Inflammatory macrophage (primary cell): ENCODE measurements at places on chromosomes 12 and 14.

DNA sequence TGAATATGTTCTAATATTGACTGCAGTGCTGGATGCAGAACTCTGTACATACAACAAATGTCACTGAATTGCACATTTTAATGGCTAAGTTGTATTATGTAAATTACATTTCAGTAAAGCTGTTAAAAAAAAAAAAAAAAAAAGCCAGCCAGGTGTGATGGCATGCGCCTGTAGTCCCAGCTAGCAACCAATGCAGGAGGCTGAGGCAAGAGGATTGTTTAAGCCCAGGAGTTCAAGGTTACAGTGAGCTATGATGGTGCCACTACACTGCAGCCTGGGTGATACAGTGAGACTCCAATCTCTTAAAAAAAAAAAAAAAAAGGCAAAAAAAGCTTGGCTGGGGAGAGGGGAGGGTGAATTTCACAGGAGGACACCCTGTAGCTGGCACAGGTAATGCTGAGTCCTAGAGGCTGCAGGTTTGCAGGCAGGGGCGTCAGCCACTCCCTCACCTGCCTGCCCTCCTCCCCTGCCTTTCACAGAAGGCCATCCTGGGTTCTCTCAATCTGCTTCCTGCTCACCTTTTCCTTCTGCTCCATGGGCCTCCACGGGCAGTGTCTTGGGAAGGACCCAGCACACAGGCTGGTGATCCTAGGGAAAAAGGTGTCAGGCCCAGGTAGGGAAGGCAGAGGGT lies 40.7 kb downstream of the TESC start:
- no peak for DNase-seq

- DNase-seq, result no peak
Measured at GRCh38 chr12:129966146-129966995, 62.5 kb upstream of the TMEM132D start.

DNA sequence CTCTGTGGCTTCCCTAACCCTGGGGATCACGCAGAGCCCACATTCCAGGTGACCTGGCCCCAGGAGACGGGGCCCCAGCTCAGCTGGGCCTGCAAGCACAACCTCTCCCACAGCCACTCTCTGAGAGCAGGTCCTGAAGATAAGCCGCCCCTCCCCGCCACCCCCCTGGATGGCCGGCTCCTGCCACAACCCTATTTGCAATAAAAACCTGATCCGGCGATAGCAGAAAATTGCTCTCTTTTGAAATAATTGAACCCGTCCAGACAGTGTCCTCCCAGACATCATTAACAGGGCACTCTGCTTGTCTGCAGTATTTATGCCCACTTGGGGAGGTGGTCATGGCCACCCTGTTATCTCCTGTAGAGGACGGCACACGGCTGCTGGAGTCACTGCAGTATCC lies 5.0 kb downstream of the C14orf180 start:
- no peak for DNase-seq

- DNase-seq, result no peak
Measured at GRCh38 chr12:19382111-19382526, 57.2 kb upstream of the AEBP2 start.

DNA sequence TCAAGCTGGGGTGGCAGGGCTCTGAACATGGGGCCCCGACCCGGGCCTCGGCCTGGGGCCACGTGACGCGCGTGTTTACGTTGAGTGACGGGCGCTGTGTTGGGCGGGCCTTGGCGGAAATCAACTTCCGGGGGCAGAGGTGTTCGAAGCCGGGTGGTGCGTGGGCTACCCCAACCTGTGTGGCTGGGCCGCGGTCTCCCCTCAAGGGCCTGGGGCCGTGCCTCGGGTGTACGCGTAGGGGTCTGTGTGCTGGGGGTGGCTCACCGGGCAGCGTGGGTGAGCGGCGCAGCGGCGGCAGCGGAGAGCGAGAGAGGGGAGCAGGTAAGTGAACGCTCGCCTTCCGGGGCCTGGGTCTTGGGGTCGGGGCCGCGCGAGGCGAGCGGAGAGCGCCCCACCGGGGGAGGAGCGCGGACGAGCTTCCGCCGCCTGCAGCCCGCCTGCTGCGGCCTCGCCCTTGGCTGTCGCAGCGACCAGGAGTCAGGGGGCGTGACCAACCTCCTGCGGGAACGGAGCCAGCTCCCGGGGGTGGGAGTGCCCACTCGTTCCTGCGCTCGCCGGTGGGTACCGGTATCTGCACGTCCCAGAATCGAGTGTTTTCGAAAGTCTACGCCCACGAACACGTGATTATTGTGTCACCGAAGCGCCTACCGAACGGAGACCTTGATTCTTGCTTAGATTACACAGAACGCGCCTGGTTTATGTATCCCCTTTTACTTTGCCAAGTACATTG lies at the start of gene CCDC91:
TSS of gene CCDC91 (plus strand) at position 136 of the 730 bp plus-strand sequence. CDS start 66,760 bp downstream, outside the sequence.
- DNase-seq, result peak; percentile 87

GRCh38 chr12:90575995-90576394 lies 379.0 kb downstream of the CCER1 start:
- no peak for DNase-seq

DNA sequence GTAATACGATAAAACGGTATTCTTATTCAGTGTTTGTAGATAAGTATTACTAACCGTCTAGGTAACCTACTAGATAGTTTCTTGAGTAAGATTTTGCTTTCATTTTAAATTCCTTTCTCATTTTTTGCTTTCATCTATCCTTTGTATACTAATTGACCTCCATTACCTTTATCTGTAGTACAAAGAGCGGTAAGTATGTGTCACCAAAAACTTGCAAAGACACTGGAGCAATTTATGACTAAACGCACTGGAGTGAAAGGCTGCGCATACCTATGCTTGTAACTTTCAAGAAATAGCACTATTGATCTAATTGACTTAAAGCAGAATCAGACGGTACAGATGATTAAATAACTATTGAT lies 1.7 kb downstream of the ARHGAP5 start:
- DNase-seq, result no peak

DNA sequence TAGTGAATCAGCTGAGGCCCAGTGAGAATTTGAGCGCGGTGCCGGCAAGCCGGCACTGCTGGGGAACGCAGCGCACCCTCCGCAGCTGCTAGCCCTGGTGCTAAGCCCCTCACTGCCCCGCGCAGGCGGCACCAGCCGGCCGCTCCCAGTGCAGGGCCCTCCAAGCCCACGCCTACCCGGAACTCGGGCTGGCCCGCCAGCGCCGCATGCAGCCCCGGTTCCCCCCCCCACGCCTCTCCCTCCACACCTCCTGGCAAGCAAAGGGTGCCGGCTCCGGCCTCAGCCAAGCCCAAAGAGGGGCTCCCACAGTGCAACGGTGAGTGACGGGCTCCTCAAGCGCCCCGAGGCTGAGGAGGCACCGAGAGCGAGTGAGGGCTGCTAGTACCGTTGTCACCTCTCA lies 54.5 kb upstream of the VASH1 start:
- DNase-seq, result no peak

DNA sequence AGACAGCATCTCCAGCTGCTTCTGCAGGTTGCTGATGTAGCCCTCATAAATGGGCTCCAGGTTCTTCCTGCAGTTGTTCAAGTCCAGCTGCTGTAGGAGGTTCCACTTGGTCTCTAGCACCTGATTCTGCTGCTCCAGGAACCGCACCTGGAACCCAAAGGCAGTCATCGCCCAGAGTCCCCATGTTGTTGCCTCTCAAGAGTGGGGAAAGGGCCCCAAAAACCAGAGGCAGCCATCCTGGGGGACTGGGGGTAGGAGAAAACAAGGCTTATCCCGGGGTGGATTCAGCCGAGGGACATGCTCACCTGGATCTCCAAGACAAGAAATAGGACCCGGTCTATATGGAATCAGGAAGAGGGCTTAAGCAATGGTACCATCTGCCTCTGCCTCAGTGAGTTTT lies 2.3 kb downstream of the KRT72 start:
- no peak for DNase-seq

GRCh38 chr12:28941248-28941647 lies 207.8 kb upstream of the FAR2 start:
- DNase-seq, result no peak

DNA sequence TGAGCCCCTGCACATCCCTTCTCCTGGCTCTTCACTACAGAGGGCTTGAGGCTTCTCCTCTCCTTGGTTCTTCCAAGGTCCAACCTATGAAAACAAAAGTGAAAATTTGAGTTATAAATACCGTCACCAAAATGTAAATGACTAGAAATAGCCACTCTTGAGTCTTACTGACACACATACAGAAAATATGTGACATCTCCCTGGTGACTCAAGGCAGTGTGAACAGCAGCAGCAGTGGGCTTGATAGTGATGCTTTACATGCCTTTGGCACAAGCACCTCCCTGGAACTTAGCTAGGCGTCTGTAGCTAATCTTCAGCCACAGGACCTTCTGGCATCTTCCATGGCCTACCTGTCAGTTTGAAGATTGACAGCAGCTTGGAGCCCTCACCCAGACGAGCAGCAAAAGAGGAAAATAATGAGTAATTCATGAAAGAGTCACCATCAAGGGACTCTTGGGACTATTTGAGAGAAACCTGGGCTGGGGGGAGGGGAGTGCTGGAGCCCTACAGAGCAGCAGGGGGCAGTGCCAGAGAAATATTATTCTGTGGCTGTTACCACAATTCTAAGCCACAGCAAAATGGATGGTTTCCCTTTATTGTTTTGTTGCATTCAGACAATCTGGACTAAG lies 158.0 kb downstream of the KCNK10 start:
- no peak for DNase-seq

DNA sequence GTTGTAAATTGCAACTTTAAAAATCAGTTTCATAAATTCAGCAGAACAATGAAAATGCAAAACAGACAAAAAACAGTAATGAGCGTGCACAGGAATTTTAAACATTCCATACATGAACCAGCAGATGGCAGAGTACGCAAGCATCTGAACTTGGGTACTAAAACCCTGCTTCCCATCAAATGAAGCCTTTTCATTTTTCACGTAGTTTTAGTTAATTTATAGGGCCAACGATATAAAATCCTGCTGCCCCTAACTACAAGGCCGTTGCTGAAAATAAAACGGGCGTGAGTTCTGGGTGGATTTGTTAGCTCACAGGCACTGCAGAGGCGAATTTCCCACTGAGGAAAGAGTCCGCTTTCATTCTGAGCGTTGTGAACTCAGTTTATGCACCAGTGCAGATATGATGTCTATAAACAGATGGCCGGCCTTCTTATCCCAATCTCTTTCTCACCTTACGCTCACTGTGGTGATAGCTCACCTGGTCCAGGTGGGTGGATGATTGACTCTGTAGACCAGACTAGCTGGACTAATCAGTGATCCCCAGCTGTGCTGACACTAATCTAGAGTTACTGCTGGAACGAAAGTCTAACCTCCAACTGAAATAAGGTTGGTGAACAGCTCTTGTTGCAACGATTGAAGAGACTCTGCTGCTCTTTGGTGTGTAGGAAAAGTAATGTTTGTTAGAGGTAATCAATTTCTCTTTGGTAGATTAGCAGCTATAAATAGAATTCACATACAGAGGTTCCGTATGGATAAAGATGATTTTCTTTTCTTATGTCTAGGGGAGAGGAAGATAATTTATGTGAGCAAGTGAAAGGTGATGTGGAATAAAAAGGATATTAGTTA lies 89.2 kb downstream of the PDZRN4 start:
- DNase-seq, result peak; percentile 44

GRCh38 chr12:6975297-6976032 lies 4.8 kb downstream of the EMG1 start:
- DNase-seq, result no peak

DNA sequence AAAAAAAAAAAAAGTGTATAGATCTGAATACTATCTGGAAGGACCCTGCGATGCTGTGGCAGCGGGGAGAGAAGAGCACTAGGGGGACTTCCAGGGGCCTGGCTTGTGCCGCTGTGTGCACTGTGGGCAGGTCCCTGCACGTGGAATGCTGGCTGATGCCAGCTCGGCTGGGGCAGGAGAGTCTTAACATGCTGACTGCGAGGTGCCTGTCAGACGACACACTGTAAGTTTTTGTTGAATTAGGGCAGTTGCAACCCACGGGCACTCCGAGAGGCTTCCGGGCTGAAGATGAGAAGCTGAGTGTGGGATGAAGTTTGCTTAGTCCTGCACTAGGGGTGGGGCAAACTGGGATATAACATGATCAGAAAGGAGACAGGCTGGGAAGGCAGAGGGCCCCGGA lies 10.7 kb downstream of the GLT1D1 start:
- no peak for DNase-seq

DNA sequence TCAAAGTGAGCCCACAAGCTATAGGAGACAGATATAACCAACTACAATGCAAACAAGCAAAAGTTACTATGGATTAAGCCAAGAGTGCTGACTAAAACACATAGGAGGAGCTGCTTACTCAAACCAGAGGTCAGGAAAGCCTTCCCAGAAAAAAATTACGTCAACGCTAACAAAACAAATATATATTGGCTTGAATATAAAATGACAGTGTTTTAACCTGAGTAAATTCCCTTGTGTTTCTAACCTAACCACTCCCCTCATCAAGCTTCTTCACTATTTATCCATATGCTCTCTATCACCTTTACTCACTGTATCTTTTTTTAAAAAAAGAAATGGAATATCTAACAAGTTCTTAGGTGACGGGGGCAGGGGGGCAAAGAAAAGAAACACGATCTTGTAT lies 115.9 kb downstream of the MED13L start:
- DNase-seq, result no peak

DNA sequence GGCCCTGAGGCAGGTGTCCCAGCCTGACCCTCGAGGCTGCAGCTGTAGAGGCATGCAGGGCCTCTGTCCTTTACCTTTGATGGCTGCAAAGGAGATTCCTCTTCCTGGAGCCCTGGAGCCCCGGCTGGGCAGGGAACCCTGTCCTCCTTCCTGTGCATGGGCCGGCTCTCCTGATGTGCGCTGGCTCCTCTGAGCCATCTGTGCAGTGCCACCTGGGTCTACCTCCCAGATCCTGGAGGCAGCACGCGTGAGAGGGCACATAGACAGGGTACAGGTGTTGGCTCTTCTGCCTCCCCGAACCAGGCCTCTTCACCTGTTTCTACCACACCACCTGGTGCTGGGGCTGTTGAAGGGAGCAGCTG lies 115.1 kb downstream of the BEGAIN start:
- DNase-seq, result no peak

DNA sequence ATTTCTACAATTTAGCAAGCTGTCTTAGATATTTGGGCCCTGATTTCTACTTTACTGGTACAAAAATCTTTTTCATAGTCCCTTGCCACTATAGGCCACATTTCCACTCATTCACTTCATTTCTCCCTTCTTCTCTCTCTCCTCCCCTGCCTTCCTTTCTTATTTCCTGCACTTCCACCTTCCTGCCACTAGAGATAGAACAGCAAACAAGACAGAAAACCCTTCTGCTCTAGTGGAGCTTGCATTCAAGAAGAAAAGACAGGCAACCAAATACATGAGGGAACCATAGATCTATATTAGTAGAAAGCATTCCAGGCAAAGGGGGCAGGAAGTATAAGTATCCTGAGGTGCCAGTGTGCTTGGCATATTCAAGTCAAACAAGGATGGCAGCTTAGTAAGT lies 623.5 kb downstream of the FLRT2 start:
- DNase-seq, result no peak
